Caki2 (cell line): ENCODE measurements at places on chromosomes 4 and X.

GRCh38 chr4:119087121-119087520 lies 48.5 kb upstream of the MYOZ2 start:
- DNase-seq: peak; percentile 5

DNA sequence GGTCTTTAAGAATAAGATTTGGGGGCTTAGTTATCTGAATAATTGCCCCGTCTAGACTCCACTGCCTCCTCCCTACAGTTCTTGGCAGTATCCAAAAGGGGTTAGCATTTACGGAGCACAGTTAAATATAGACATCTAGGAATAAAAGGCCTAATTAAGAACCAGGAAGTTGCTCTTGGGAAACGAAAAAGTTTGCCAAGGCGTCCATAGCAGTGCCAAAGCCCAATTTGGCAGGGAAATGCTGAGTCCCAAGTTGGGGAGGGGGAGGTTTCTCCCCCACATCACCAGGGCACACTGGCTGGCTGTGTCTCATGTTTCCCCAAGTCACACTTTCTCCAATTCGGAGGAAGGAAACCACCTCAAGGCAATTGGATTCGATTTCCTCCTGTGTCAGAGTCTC lies 338.7 kb downstream of the FBXW7 start:
- DNase-seq: no peak

- no peak for DNase-seq
Observed at GRCh38 chrX:118350221-118350620, 4.3 kb downstream of the WDR44 start.

DNA sequence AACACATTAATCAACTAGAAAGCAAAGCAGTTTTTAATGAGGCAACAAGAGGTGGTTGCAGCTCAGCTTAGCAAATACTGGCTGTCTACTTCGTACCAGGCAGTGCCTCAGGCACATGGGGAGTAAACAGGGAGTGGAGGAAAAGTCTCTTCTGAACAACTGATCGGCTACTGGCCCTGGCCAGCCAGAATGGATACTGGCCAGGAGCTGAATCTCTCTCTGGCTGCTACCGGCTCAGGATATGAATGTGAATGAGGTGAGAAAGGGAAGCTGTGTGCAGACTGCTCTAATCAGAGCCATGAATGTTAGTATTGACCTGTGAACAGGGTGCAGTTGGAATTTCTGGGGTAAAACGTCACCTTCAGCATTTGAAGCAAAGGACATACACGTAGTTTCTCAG lies 77.3 kb downstream of the STK32B start:
- no peak for DNase-seq

DNA sequence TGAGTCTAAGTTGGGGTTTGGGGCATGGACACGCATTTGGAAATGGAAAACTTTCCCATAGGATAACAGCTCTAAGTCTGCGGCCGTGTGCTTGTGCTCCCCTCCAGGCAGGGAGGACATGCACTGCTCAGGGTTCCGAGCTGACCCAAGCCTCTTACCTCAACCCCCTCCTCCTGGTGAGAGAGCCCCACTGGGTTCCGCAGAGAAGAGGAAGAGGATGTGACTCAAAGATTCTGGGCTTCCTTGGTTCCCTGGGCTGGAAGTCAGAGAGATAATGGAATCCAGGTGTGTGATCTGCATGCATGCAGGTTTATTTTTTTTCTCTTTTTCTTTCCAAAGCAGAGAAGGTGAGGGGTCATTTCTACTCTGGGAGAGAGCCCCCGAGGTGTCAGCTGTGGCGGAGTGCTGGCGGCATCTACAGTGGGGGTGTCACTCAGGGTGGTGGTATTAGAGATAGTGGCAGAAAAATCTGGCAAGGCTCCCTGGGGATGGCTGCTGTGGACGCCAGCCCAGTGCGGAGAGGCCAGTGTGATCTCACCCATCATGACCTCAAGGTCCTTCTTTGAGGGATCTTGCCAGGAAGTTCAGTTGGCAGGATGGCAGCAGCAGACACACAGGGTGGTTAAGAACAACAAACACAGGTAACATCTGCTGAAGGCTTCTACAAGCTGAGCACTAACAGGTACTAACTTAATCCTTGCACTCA lies 168.7 kb upstream of the HAND2 start:
- DNase-seq: no peak

- no peak for DNase-seq
Observed at GRCh38 chr4:43330288-43330687, 437.8 kb downstream of the GRXCR1 start.

- DNase-seq: no peak
Observed at GRCh38 chr4:6724421-6725111, 8.6 kb downstream of the BLOC1S4 start.

- no peak for DNase-seq
Observed at GRCh38 chrX:47574076-47574546, 8.1 kb upstream of the TIMP1 start.

DNA sequence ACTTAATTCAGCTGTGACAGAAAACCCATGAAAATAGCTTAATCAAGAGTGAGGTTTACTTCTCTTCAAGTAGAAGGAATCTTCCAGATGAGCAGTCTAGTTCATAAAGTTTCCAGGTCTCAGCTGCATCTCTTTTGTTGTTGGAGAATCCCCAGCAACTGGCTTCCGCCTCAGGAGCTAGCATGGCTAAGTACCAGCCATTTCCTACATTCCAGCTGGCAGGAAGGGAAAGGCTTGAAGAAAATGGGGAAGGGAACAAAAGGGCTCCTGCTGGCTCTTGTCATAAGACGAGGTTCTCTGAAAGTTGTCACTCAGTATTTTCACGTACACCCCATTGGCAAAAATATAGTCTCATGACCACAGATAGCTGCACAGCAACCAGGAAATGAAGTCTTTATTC lies 27.3 kb upstream of the TRIM2 start:
- DNase-seq: no peak

GRCh38 chrX:125132274-125132673 lies 187.4 kb upstream of the TEX13C start:
- DNase-seq: peak; percentile 3

DNA sequence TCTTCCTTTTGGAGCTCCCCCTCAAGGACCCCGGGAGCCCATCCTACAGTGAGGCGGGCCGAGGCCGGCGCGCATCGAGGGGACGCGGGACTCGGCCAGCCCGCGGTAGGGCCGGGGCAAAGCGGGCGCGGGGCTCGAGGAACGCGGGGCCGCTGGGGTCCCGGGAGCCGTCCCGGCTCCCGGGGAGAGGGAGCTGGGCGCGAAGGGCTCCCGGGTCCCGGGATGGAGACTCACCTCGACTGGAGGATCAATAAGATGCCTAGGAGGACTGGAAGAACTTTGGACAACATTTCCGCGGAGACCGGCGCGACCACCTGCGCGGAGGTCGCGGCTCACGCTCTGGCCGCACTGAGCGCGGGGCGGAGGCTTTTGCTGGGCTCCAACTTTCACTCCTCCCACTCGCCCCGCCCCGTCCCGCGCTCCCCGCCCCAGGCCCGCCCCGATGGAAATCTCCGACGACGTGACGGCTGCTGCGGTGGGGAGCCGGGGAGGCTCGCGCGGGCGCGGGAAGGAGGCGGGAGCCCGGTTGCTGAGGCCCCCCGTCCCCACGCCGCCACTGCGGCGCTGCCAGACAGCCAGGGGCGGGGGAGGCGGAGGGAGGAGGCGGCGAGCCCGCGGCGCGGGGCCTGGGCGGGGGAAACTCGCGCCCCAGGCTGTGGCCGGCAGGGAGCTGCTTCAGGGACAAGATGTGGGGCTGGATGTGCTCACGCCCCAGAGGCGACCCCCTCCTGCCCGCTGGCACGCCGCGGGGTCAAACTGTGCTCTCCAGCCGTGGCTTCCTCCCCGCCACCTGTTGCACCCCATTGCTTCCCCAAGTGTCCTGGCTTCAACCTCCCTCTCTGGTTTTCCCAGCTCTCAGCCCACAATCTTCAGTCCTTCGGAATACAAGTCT lies at the start of gene GABRE:
Gene GABRE, minus strand, starts transcription at position 341 of the 892 bp plus-strand sequence. Its CDS starts 51 bp downstream, at position 290.
- DNase-seq: peak; percentile 33

DNA sequence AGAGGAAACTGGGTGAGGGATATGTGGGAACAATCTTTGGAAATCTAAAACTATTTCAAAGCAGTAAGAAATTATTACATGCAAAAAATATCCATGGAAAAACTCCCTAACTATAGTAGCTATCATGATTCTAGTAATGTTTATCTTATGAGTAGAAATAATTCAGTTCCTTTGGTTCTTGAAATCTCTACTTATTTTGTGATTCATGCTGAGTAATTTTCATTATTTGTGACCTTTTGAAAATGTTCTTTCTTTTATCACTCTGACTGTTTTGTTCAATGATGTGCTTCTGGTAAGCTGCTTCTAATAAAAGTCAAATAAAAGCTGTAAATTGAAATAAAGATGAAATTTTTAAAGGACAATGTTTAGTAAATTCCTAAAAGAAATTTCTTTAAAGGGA lies 40.4 kb upstream of the MAGEB10 start:
- DNase-seq: no peak

- no peak for DNase-seq
Observed at GRCh38 chrX:48939524-48940228, 17.7 kb downstream of the OTUD5 start.

DNA sequence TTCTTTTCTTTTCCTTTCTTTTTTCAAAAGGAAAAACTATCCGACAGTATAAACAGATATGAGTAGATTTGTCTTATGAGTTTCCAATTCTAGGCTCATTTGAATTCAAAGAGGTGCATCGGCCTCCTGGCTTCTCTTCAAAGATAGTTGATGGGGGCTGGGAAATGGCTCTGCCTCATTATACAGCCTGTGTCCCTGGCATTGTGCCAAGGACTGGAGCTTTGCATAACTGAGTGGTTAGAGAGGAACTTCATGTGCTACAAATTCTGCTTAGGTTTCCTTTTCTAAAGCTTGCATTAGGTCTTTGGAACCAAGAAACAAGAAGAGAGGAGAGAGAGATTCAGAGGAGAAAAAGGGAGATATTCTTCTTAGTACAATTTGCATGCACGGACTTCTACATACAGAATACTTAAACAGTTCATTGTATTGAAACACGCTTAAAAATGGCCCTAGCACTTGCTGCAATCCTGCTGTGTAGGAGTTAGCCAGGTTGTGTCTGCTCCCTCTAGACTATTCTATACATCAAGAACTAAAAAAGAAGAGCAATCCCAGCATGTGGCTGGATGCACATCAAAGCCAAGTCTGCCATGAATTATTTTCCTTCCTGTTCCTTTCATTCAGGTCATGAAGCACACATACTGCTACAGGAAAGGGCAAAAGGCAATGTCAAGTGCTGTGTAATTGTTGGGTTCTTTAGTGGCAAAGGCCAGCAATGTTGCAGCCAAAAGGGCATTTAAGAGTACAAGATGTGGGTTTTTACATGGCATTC lies 70.9 kb downstream of the INTS12 start:
- no peak for DNase-seq

DNA sequence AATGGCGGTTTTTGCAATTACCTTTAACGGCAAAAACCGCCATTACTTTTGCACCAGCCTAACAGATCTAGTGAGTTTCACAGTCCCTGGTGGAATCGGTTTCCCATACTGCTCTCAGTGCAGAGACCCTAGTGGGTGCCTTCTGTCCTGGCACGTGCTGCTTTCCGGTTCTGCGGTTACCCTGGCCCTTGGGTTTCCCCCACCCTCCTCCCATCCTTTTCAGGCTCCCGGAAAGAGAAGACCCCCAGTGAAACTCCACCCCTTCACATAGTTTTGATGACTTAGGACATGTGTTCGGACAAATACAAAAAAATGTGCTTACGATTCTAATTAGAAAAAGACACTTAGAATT lies 36.9 kb downstream of the NLGN3 start:
- no peak for DNase-seq

DNA sequence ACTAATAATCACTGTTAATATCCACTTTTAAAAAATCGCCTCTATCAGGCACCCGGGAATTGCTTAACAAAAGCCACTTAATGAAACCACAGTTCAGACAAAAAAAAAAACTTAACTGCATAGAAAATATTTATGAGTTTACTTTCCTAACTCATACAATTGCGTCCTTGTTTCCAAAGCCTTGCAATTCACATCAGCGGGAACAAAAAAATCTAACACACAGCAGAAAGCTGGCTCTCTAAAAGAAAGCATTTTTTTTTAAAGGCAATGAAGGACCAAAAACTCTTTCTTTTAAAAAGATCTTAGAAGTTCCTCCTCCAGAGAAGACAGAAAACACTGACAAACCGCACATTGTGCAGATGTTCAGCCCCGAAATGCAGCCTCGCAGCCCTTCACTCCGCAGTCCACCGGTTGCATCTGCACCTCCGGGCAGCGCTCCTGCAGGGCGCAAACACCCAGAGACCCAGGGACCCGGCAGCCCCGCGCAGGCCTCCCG lies 812 bp downstream of the FAT1 start:
- peak; percentile 53 for DNase-seq

DNA sequence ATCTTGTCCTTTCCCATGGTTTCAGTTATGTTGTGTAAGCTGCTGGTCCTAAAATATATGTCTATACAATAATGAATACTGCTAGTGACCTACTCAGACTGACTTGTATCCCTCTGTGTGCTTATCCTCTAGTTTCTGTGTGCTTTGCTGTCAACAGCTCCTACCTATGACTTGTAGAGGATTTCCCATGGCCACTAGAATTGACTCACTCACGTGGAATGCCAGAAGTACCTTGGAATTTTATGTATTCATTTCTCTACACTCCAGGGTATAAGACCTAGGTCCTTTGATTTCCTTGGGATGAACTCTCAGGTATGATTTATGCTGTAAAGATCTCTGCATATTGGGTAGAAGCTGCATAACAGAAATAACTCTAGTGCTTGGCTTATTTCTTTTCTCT lies 279.9 kb upstream of the SLIT2 start:
- DNase-seq: no peak

GRCh38 chr4:107283587-107284559 lies 247.8 kb upstream of the DKK2 start:
- DNase-seq: peak; percentile 54

GRCh38 chr4:2689114-2689513 lies 67.0 kb downstream of the TNIP2 start:
- DNase-seq: no peak

- DNase-seq: no peak
Observed at GRCh38 chrX:115289465-115289864, at the start of gene LUZP4. Gene LUZP4, plus strand, starts transcription at chrX:115289715. Its CDS starts 45 bp downstream, at chrX:115289760.

DNA sequence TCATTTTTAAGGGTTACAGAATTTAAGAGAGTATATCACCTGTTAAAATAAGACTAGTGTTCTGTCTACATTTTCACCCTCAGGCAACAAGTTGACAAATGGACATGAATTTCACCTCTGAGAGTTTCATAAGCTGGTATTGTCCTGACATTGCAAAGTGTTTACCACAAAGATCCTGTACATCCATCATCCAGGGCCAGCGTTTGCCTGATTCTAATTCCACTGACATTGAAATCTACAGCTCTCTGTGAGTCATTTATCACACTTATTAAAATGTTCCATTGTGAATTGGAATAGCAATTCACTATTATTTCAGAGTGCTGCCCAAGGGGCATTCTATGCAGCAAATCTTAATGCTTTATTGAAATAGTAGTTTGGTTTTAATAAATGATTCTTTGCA lies 1499.4 kb upstream of the PCDH7 start:
- no peak for DNase-seq

- DNase-seq: no peak
Observed at GRCh38 chr4:7364979-7365378, 69.8 kb downstream of the PSAPL1 start.

- no peak for DNase-seq
Observed at GRCh38 chrX:110748256-110748806, 47.3 kb downstream of the CHRDL1 start.
